ENCODE measurements at places on chromosomes 5 and 9.

DNA sequence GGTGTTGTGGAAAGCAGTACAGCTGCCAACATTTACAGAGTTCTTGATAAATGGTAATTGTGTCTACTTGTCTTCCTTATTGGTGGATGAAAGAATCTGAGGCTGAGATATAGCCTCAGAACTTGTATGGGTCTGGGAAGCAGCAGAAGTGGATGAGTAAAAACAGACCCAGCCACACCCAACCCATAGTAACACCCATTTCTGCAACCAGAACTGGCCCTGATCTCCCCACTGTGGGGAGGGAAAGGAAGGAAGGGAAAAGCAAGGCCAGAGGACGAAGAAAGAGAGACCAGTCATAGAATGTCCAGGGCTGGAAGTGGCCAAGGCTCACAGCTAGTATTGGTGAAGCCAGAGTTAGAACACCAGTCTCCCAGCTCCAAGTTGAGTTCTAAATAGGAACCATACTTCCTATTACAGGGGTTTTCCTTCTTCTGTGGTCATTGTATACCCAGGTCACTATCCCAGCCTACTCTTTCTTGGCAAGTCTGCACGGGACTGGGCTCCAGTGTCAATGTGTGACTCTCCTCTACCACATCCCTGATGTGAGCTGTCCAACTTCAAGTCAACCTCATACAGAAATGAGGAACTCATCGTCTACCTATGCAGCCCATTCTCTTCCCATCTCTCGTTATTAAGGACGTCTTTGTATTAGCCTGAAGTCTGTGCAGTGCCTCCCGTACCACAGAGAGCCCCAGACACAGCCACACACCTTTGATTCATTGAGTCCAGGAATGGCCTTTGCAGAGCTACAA lies 35.9 kb downstream of the ITK start:
- no peak for DNase-seq

- no peak for DNase-seq
Measured at GRCh38 chr5:143134269-143134668, 269.2 kb downstream of the NR3C1 start.

- DNase-seq: no peak
Measured at GRCh38 chr5:53011233-53011632, 22.1 kb downstream of the ITGA2 start.

- DNase-seq: no peak
Measured at GRCh38 chr5:6722015-6722414, 8.8 kb downstream of the TENT4A start.

DNA sequence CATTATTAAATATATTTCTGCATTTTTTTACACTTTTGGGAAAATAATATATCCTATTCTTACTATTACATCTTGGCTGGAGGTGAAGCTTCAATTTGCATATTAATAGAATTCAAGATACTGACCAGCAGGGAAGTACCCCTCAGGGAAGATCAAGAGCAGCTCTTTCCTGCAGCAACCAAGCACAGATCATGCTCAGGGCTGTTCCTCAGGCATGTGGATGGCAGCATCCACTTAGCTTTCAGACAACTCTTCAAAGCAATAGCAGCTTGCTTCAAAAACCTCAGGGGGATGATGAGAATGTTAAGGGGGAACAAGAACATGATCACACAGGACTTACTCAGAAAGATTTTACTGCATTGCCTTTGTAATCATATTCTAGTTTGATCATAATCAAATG lies 731.8 kb downstream of the SEMA5A start:
- DNase-seq: no peak

GRCh38 chr9:4065054-4065453 lies 234.8 kb downstream of the GLIS3 start:
- no peak for DNase-seq

GRCh38 chr9:113634596-113635515 lies 171.3 kb downstream of the RGS3 start:
- no peak for DNase-seq

DNA sequence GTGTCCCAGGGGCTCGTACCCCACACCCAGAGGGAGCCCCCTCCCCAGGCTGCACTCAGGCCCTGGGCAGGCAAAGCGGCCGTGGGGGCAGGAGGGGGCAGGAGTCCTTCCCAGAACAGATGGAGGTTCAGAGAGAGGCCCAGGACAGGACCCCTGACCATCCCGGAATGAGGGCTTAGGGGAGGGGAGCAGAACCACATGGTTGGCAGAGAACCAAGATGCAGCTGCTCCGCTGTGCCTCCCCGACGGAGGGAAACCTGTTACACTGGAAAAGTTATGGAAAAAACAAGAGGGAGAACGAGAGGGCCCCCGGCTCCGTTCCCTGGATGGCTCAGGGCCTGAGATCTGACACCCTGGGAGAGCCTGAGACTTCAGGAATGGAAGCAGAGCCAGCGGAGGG lies 22.7 kb downstream of the SLC12A7 start:
- DNase-seq: no peak

DNA sequence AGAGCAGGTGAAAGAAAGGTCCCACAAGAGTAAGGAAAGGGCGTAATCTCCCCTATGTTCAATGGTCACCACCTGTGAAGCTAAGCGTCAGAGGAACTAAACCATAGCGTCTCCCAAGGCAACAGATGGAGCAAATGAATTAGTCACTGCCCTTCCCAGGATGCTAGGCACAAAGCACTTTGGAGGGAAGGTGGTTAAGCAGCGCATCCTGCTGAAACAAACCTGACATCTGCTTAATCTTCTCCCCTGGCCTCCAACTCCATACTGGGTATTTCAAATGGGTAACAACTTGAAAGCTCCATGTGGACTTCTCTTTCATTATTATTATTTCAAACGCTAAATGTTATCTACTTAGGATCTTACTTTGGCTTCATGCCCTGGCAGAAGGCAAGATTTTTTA lies 227.3 kb downstream of the MLLT3 start:
- no peak for DNase-seq

- no peak for DNase-seq
Measured at GRCh38 chr5:34625246-34625645, 30.9 kb upstream of the RAI14 start.

- no peak for DNase-seq
Measured at GRCh38 chr9:113468716-113469448, 5.4 kb downstream of the RGS3 start.

- no peak for DNase-seq
Measured at GRCh38 chr5:112121258-112121657, 297.8 kb downstream of the EPB41L4A start.

DNA sequence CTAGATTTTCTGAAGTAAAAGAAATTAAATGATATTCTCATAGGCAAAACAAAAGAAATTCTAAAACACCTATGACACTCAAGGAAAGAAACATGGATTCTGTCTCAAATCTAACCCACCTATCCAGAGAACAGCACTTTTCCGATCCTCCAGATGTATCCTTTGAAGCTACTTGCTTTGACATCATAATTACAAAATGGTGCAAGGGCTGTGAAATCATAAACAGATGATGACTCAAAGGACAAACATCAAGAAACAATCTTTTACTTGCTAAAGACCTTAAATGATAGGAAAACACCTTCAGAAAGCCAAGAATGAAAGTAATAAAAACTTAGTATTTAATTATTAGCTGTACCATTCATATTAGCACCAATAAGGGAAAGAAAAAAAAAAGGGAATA lies 202.6 kb downstream of the DENND1A start:
- no peak for DNase-seq

DNA sequence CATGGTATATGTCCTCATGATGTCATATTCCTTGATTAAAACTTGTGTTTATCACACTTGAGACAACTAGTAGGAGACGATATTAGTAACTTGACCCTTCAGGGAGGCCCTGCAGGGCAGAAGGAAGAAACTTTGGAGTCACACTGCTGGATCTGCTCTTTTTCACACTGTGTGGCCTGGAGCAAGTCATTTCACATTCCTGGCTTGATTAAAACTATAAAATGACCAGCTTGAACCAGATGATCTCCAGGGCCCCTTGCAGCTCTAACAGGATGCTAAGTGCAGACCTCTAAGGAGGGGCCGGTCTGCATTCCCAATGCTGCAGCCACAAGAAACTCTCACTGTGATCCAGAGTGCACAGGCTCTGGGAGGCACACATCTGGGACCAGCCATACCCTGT lies 146.4 kb upstream of the ZNF366 start:
- no peak for DNase-seq

GRCh38 chr5:20286512-20286911 lies 298.5 kb upstream of the CDH18 start:
- no peak for DNase-seq

- no peak for DNase-seq
Measured at GRCh38 chr5:163695830-163696578, 190.6 kb downstream of the MAT2B start.

GRCh38 chr9:85554349-85554748 lies 187.4 kb downstream of the AGTPBP1 start:
- DNase-seq: no peak

DNA sequence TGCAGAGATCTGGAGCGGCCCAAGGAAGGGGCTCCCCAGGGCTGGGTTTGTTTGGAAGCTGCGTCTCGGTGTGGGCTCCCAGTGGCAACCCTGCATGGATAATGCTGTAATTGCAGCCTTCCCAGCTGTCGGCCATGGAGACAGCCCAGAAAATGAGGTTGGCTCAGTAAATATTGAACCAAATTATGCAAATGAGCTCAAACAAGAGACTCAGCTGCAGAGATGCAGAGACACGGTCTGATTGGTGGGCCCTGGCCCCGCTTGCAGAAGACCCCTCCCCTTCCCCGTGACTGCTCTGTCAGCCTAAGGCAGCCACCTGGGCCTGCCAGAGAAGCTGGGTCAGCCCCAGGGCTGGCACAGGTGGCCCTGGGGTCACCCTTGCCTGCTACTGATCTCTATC lies 75.9 kb downstream of the RAD23B start:
- DNase-seq: no peak

DNA sequence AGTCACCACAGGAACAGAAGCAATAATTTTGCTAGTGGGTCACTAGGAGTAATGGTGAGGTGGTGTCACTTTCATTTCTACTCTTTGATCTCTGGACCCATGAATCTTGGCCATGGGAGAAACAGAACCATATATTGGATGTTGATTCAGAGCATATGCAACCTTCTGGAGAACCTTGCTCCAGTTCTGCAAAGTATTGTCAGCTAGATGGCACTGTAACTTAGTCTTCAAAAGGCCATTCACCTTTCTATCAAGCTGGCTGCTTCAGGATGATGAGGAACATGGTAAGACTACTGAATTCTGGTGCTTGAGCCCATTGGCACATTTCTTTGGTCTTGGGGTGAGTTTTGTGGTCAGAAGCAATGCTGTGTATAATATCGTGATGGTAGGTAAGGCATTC lies 129.1 kb upstream of the FBN2 start:
- DNase-seq: no peak

GRCh38 chr9:23162789-23163188 lies 663.3 kb downstream of the ELAVL2 start:
- no peak for DNase-seq

- DNase-seq: no peak
Measured at GRCh38 chr5:30099634-30100033, 1093.9 kb upstream of the CDH6 start.

DNA sequence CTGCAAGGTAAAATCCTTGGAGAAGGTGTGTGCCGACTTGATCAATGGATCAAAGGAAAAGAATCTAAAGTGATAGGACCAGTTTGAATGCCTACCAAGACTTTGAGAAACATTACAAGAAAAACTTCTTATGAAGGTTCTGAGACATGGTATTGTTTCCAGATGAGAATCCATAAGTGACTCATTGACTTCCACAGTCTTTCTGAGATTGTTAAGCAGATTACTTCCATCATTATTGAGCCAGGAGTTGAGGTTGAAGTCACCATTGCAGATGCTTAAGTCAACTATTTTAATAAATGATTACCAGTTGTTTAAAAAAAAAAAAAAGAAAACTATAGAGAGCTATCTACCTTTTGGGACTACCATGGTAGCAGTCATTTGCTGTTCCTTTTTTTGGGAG lies 7.0 kb downstream of the LNPEP start:
- DNase-seq: no peak

GRCh38 chr5:6655432-6655831 lies 22.2 kb downstream of the SRD5A1 start:
- no peak for DNase-seq

DNA sequence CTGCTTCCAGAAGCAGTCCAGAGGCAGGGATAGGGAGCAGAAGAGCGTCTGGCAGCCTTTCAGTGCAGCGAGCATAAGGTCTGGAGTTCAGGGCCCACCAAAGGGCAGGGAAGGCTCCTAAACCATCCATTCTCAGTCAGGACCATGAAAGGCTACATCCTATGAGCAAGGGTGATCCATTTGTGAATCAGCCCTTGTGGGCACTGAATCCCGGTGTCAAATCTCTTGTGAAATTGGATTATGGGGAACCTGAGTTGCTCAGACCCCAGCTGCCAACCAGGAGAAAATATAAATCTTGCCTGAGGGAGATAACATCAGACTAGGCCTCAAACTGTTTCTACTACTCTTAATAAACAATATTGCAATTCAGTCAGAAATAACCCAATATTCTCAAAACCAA lies 204.4 kb downstream of the SYK start:
- no peak for DNase-seq

- no peak for DNase-seq
Measured at GRCh38 chr5:39255406-39255805, 36.0 kb upstream of the FYB1 start.

GRCh38 chr9:93057042-93057702 lies 1.3 kb upstream of the SUSD3 start:
- no peak for DNase-seq

DNA sequence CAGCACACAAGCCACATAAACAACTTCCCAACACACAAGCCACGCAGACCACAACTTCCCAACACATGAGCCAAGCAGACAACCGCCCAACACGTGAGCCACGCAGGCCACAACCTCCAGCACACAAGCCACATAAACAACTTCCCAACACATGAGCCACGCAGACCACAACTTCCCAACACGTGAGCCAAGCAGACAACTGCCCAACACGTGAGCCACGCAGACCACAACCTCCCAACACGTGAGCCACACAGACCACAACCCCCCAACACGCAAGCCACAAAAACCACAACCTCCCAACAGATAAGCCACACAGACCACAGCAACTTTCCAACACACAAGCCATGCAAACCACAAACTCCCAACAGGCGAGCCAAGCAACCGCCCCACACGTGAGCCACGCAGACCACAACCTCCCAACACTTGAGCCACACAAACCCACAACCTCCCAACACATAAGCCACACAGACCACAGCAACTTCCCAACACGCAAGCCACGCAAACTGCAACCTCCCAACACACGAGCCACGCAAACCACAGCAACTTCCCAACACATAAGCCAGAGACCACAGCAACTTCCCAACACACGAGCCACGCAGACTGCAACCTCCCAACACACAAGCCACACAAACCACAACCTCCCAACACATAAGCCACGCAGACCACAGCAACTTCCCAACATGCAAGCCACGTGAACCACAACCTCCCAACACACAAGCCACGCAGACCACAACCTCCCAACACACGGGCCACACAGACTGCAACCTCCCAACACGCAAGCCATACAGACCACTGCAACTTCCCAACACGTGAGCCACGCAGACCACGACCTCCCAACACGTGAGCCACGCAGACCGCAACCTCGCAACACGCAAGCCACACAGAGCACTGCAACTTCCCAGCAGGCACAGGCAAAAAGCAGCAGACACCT lies 10.1 kb downstream of the BRD9 start:
- no peak for DNase-seq

All from activated T-cell treated with anti-CD3 and anti-CD28 coated beads, Interleukin-2, amount 50 U/mL, for 48 hours (primary cell).